Mucosa of gallbladder (tissue), 1 donor: ENCODE measurements at places on chromosomes 2 and 18. TPM values are rescaled to one million over a fixed set of nuclear protein-coding genes. Genes with fewer than 3 reads are reported as not detected.

GRCh38 chr18:44342946-44343345 lies 337.7 kb upstream of the SETBP1 start:
- DNase-seq: no peak

The CYP27A1 gene
- 20.4 TPM for total RNA-seq

DNA sequence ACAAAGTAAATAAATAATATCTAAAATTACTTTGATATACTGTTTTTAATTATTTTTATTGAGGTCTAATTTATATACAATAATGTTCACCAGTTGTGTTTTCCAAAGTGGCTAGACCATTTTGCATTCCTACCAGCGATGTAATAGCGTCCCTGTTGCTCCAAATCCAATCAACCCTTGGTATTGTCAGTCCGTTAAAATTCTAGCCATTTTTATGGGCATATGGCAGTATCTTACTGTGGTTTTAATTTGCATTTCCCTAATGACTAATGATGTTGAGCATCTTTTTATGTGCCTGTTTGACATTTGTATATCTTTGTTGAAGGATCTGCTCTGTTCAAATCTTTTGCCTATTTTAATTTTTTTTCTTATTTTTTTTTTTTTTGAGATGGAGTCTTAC lies 185.0 kb downstream of the PRPF40A start:
- no peak for DNase-seq

The SH3RF3 gene
- 11.5 TPM for total RNA-seq

- DNase-seq: no peak
These were observed 667.2 kb downstream of the ZEB2 start for GRCh38 chr2:143852759-143853158.

DNA sequence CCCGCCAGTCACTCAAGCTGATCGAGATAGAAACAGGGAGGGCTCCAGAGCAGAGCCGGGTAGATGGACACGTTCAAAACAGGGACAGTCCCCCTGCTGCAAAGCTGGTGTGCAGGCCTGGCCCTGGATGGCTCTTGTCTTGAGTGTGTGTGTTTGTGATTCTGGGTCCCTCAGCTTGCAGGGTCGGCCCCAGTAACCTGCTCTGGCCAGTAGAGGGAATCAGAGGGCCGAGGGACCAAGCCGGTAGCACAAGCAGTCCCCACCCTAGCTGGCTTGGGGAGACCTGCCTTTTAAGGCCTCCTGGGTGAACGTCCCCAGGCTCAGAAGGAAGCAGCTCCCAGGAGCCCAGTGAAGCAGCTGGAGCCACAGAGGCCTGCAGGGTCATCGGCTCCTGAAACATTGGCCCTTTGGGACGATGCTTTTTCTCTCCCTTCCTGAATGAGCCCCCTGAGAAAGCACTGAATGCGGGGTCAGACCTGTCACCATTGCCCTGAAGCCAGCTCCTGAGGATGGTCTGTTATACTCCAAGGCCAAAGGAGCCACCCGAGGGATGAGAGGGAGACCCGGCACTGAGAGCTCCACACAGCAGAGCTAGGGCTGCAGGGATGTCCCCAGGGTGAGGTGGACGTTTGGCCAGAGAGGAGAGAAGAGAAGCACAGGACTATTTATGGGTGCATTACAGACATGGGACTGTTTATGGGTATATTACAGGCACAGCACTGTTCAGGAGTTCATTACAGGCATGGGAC lies 15.4 kb upstream of the MLPH start:
- DNase-seq: no peak

GRCh38 chr2:156675896-156676295 lies 239.7 kb downstream of the GPD2 start:
- DNase-seq: no peak

- no peak for DNase-seq
These were observed 95.4 kb downstream of the CDK15 start for GRCh38 chr2:201901786-201902185.

GRCh38 chr2:181918188-181918587 lies 26.7 kb downstream of the ITPRID2 start:
- no peak for DNase-seq

DNA sequence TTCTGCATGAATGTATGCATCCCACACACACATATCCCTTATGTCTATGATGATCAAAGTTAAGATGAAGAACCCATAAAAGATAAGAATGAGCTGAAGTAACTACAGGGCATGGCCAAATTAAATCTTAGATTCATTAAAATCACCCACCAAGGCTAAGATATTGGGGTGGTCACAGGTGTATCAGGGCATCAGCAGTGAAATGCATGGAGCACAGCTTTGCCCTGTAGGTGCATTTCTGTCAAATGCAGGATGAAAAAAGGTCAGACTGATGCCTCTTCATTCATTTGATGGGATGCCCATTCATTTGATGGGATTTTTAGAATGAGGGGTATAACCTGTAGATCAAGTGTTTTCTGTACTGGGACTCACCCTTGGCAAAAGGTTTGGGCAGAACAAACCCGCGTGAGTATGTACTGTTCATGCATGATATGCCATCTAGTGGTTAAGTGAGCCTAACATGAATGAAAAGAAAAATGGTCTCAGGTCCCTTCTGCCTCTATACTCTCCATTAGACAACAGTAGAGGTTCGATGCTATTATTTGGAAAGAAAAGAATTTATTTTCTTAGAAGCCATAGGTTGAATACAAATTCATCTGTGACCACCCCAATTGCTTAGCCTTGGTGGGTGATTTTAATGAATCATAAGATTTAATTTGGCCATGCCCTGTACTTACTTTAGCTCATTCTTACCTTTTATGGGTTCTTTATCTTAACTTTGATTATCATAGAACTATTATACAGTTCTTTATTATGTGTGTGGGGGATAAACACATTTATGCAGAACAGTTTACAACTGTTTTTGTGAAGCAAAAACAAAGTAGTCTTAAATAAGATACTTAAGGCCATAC lies 43.2 kb upstream of the NOSTRIN start:
- DNase-seq: no peak

The MC2R gene
- total RNA-seq: not detected

DNA sequence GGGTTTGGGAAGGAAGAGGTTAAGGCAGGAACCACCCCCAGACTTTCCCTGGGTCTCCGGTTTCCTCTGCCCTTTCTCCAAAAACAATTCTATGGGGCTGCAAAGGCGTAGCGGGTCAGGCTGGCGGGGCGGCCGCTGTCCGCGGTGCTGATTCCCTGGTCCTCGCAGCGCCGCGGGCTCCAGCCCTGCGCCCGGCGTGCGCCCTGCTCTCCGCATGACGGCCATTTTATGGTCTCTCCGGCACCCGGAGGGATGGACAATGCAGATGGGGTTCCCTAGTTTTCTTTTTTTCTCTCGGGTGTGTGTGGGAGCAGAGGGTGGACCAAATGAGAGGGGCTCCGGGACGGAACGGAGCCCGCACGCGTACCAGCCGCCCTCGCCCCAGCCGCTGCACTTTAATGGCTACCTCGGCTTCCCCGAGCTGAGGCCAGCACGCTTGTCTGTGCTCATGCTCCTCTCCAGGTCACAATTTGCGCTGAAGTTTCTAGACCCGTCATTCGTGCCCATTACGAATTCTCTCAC lies 1.6 kb downstream of the ST8SIA3 start:
- peak; percentile 50 for DNase-seq

The NOSTRIN gene
- total RNA-seq: 36.1 TPM

DNA sequence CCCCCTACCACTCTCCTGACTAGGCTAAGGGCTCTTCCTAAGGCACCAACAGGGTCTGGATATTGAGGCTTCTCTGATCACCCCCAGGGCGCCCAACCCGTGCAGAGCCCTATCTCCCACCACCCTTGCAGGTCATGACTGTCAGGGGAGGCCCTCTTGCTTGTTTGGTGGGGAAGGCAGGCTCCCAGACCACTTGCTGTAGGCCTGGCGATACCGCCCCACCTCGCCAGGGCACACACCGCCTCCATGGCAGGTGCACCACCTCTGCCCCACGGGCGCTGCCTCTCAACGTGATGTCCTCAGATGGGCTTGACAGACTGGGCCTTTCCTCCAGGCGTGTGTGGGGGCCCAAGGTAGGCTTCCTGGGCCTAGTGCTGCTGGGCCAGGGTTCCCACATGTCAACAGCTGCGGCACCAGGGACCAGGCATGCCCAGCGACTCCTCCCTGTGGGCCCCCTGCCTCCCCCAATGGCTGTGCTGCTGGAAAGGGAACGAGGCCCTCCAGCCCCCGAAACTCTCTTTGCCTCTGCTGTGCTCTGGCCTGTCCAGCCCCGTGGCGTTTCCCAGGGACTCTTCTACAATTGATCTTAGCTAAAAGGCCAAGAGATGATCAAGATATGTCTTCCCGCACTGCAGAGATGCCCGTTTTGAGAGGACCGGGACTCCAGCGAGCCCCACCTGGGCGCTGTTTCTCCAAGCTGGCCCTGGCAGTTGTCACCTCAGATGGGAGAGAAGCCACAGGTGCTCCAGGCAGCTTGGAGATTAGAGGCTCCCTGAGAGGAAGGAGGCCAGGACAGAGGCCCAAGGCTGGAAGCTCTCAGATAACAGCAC lies 7.5 kb downstream of the NPPC start:
- no peak for DNase-seq

The ODC1 gene
- total RNA-seq: 48.7 TPM

DNA sequence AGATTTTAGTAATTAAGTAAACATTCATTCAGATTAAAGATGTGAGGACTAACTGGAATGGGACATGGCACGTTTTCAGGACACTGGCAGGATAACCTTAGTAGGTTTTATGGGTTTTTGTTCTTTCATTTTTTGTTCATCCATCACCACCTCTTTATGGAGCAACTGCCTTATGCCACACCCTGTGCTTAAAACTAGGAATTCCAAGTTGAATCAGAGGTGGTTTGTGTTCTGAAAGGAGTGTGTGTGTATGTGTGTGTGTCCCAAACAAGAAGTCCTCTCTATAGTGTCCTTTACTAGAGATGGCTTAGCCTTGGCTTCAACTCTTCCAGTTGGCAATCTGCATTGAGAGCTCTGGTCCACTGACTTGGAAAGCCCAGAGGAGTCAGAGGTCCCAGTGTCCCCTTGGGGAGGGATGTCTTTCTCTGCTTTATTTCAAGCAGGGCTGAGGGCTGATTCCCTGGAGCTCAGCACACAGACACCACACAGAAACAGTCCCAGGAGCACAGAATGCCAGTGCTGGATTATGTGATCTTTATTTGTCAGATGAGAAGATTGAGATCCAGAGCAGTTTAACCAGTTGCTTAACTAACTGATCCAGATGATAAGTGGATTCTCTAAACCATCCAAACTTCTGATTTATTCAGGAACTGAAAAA lies 25.2 kb downstream of the RHOB start:
- no peak for DNase-seq

The IGFBP5 gene
- total RNA-seq: 246 TPM

The TMSB10 gene
- total RNA-seq: 999 TPM

- DNase-seq: no peak
These were observed 512.5 kb upstream of the LRRTM4 start for GRCh38 chr2:78034706-78035105.

GRCh38 chr2:126662621-126663020 lies 6.7 kb downstream of the GYPC start:
- no peak for DNase-seq

DNA sequence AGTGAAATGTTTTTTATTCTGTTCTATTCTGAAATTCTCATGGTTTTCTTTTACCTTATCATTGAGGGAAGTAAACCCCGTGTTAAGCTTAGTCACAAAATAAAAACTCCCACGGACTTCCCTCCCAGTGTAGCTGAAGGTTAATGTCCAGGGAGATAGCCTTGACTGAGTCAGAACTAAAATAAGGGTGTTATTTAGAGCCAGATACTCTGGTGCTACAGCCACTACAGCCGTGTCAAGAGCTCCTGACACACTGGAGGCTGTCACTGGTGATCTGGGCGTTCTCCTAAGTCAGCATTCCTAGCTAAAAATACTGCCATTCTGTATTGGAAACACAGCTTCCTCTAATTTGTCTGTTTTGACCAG lies 82.0 kb upstream of the RANBP2 start:
- peak; percentile 33 for DNase-seq

DNA sequence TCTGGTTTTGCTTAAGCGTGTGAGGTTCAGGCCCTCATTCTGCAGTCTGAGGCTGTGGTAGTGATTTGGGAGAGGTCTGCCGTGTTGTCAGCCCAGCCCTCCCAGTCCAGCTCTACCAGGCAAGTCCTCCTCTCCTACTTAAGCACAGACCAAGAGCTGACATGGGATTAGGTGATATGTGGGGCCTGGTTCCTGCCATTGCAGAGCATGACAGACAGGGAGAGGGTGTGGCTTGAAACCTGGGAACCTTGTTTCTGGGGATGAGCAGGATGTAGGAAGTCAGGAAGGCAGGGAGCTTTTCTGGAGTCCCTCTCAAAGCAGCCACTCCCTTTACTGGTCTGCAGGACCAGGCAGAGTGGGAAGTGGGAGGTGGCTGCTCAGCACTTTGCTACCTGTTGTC lies 38.6 kb downstream of the PTPRM start:
- no peak for DNase-seq

DNA sequence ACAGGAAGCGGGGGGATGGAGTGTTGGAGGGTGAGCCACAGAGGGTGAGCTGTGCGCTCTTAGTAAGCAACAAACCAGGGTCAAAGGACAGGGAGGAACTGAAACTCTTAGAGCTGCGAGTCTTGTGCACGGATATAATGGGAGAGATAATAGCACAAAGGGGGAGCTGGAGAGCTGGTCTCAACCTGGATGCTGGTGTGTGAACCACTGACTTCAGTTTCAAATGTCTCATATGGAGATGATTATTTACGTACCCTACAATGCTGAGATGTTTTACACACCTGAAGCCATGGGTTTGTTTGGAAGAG lies 35.9 kb downstream of the PTGR3 start:
- no peak for DNase-seq

- no peak for DNase-seq
These were observed 26.4 kb upstream of the PKDCC start for GRCh38 chr2:42021464-42021863.

DNA sequence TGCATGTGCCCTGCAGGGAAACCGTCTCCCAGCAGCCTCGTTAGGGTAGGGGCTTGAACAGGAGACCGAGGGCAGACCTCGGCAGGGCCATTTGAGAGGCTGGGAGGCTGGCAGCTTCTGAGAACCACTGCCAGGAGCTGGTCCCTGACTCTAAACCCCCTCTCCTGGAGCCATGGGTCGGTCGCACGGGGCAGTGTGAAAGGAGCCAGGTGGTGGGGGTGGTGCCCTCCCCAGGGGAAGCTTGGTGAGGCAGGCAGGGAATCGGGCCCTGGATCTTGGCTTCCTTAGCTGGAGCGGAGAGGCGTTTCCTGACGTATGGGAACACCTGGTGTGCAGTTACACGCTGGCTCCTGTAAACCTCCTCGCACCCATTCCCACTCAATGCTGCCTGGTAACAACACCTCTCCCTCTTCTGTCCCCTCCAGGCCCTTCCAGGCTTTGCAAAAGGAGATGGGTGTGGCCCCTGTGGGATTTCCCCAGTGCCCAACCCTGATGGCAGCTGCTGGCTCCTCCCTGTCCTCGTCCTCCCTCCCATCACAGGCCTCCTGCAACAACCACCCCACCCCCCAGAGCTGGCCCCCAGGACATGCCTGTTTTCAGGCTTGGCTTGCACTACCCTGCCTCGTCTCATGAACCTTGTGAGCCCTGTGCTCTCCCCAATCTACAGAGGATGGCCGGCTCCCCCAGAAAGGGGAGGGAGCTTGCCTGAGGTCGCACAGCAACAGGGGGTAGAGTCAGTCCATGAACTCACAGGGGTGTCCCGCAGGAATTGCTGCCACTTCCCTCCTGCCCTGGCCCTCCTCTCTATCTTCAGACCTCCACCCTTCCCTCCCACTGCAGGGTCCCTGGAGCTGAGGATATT lies 24.4 kb downstream of the ADRA2B start:
- DNase-seq: no peak
